GM04503 (cell line): ENCODE measurements at places on chromosomes 13 and 19.

DNA sequence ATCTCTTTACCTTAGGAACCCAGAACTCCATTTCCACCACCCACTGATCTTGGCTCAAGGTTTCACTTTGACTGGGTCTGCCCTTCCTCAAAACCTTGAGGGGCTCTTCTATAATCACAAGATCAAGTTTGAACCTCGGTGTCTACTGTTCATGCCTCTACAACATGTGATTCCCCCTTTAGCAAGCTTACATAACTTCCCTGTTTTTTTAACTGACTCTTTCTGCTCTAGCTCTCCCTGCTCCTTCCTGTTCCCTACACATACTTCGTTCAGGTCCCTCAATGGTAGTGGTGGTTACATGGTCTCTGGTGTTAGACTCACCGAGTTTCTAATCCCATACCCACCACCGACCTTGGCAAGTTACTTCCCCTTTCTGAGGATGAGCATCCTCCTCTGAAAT lies 26.7 kb downstream of the CEACAM8 start:
- no peak for DNase-seq

- DNase-seq: peak; percentile 37
These were observed 62.0 kb downstream of the GPR12 start for GRCh38 chr13:26698392-26699196.

GRCh38 chr19:51083783-51084182 lies 1.1 kb upstream of the KLK14 start:
- DNase-seq: no peak

DNA sequence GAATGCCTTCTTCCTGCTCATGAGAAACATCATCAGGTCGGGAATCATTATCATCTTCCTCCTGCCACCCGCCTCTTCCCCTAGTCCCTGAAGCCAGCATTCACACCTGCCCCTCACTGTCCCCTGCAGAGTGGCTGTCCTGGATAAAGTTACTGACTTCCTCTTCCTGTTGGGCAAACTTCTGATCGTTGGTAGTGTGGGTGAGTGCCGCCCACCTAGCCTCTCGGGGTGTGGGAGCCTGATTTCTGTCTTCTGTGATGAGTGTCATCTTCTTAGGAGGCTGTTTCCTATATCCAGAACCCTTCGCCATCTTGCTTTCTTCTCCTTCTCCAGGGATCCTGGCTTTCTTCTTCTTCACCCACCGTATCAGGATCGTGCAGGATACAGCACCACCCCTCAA lies 12.5 kb downstream of the SLC44A2 start:
- DNase-seq: no peak

GRCh38 chr13:95275322-95276036 lies 25.8 kb downstream of the ABCC4 start:
- peak; percentile 27 for DNase-seq

DNA sequence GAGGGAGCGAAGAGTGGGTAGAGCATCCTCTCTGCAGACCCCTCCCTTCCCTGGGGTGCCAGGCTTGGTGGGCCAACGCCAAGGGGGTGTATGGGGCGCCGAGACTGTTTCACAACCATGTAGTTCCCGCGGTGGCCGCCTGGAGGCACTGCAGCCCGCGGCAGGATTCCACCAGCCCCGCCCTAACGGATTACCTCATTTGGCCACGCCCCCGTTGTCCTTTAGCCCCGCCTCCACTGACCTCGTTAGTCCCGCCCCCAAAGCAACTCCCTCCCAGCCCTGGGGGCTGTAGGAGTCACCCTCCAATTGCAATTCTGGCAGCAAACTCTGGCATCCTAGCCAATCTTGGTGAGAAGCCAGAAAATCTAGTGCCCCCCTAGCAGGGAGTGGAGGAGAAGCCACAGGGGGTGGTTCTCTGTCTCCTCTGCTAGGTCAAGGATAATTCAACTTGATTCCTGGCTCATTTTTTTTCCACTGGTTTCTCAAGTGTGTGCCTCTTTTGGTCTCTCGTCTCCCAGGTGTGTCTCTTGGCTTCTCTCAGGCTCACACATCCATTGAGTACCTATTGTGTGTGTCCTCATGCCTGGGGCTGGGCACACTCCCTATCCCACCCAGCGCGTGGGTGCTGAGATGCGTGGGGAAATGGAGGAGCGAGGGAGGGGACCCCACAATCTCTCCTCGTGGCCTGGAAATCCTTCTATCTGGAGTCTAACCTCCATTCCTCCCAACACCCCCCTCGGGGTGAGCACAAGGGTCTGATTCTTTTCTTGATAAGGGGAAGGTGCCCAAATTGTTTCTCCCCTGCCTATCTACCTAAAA lies 2.0 kb downstream of the OLFM2 start:
- DNase-seq: no peak

- DNase-seq: no peak
These were observed 356.3 kb upstream of the SLITRK5 start for GRCh38 chr13:87314822-87315221.

DNA sequence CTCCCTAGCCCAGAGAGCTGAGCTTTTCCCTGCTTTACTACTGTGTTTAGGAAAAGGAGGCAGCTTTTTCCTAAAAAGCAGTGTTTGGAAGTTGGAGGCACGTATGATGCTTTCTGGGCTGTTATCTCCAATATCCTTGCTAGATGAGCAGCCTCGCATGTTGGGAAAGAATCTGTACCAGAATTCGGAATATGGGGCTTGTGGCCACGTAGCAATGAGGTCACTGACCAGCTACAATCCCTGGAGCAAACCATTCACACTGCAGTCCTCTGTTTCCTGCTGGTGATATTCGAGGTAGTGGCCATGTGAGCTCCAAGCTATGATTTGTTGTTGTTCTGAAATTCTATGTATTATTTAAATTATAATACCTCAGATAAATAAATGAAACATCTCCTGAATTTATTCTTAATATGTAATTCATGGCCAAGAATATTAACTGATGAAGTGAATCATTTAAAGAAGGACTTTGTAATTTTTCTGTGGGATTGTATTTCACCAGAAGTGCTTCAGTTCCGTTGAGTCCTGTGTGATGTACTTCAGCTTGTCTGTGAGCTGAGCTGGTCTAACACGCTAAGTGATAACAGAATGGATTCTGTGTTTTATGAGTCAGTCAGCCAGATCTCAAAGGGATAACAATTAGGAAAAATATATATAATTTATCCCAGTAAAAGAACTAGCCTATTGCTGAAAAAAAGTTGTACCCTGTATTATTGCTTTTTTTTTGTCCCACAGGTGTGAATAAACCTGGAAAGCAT lies 319.5 kb downstream of the SHISA2 start:
- DNase-seq: no peak

GRCh38 chr19:39156326-39157230 lies 31.0 kb downstream of the PAK4 start:
- no peak for DNase-seq
